ENCODE measurements at places on chromosomes 5 and 9. TPM values are rescaled to one million over a fixed set of nuclear protein-coding genes. Genes with fewer than 3 reads are reported as not detected.

MPDZ gene
- 10.7 TPM for polyA plus RNA-seq

DNA sequence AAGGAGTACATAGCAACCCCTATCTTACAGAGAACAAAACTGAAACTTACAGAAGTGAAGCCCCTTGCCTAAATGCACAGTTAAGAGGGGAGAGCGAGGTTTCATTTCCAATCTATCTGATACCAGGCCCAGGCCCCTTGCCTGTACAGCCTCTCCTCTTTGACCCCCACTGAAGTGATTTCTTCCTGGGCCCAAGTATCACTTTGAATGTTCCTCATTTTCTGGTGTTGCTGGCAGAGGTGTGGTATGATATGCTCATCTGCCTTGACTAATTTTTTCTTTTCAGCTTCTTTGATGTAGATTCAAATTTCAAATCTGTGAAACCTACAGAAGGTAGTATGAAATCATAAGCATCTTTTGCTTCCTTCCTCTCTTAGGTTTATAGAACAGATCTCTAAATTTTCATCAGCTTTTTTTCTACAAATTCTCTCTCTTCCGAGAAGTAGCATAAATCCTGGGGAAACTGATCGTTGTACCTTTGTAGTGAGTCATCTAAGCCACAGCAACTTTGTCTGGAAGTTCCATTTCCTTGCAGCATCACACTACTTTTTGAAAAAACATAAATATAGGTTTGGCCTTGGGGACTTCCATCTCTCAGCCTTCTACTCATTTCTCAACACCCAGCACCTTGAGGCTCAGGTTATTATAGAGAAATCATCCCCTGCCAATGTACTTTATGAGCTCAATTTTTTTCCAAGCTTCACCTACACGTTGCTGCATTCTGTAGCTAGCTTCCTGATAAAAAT lies 402.4 kb upstream of the PTGER4 start:
- H3K27ac ChIP-seq, result no peak overlapping the region
- no peak overlapping the region for H3K4me3 ChIP-seq
- no peaks in the 10 kb centered on the region for H3K4me1 ChIP-seq
- no peak for DNase-seq

EXD3 gene
- 1.2 TPM for polyA plus RNA-seq

GRCh38 chr5:148466236-148466580 lies 82.5 kb downstream of the FBXO38 start:
- H3K4me3 ChIP-seq, result no peak overlapping the region
- no peak overlapping the region for H3K27ac ChIP-seq
- DNase-seq, result no peak
- no peaks in the 10 kb centered on the region for H3K36me3 ChIP-seq
- H3K4me1 ChIP-seq, result no peaks in the 10 kb centered on the region

SPAG8 gene
- polyA plus RNA-seq, result 9.2 TPM

OXCT1 gene
- polyA plus RNA-seq, result 3.3 TPM

Measured in adrenal gland (tissue), 19 donors.